ENCODE measurements at places on chromosomes 1 and 21.

- no peak for DNase-seq
These were observed 157.9 kb upstream of the NBPF11 start for GRCh38 chr1:148309940-148310500.

- DNase-seq: no peak
These were observed 4.1 kb downstream of the RNF223 start for GRCh38 chr1:1069711-1070676.

GRCh38 chr1:201594575-201595245, 55.8 kb downstream of the NAV1 start:
- DNase-seq: no peak

- no peak for DNase-seq
These were observed 61.1 kb downstream of the FMN2 start for GRCh38 chr1:240152611-240153297.

DNA sequence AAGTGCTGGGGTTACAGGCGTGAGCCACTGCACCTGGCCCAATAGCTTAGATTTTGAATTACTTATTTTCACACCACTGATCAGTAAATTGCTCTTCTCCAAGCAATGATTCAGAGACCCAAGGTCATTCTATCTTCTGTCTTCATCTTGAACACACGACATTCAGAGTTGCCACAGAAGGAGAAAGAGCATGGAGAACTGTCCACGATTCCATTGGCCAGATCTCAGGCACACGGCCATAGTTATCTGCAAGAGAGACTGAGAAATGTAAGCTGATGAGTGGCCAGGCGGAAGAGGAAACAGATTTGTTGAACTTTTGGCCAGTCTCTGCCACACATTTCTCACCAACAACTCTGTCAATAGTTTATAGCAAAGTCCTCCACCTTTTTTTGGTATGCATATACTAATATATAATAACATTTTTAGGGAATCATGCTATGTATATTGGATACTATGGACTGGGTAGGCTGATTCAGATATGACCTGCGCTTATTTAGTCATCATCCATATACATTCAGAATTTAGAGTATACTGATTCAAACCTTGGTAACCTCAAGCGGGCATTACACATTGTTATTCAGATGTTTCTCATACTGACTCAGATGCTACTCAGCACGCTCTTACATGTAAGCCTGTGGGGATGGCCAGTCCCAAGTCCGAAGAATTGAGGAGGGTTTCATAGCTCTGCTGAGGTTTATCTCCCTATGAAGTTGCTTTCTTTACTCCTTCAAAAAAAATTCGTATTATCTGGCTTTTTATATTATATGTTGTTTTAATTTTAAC, 25.5 kb upstream of the CAP1 start:
- DNase-seq: no peak

DNA sequence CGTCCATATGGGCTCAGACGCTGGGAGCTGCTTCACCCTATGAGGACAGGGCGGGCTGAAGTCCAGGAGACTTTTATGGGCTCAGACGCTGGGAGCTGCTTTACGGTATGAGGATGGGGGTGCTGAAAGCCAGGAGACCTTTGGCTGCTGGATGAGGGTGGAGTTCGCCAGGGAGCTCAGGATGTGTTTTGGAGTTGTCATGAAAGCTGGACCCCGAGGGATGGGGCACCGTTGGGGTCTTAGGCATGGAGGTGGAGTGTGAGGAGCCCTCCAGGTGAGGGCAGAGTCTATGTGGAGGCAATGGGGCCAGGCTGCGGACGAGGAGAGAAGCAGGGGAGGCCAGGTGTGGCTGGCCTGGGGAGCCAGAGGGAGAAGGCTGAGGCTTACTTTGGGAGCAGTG, 27.5 kb downstream of the TRPM2 start:
- DNase-seq: no peak

DNA sequence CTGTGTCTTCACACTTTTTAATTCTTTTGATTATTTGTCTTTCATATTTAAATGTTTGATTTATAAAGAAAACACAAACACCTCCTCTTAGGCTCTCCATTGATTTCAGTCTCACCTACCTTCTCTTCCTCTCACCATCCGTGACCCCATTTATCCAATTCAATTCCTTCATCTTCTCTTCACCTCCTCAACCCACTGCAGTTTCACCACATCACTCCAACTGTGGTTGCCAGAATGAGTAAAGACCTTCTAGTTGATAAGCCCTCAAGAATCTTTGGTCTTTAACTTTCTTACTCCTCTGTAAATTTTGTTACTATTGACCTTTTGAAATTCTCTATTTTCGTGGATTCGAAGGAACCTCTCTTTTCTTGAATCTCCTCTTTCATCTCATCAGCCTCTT, 260.7 kb downstream of the CHRM3 start:
- DNase-seq: no peak

DNA sequence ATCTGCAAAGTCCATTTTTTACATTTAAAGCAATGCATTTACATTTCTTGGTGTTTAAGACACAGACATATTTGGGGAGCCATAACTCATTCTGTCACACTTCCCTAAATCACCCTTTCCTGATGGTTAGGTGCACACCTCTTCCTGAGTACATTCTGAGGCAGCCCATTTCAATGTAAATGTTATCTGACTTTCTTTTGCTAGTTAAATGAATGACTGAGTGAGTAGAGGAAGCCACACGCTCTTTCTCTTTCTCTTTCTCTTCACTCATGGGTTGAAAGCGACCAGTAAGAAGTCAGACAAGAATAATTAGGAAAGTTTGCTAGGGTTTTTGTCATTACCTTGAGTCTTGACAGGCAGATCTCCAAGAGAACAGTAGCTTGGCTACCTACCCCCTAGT, 143.1 kb downstream of the S1PR1 start:
- DNase-seq: no peak

DNA sequence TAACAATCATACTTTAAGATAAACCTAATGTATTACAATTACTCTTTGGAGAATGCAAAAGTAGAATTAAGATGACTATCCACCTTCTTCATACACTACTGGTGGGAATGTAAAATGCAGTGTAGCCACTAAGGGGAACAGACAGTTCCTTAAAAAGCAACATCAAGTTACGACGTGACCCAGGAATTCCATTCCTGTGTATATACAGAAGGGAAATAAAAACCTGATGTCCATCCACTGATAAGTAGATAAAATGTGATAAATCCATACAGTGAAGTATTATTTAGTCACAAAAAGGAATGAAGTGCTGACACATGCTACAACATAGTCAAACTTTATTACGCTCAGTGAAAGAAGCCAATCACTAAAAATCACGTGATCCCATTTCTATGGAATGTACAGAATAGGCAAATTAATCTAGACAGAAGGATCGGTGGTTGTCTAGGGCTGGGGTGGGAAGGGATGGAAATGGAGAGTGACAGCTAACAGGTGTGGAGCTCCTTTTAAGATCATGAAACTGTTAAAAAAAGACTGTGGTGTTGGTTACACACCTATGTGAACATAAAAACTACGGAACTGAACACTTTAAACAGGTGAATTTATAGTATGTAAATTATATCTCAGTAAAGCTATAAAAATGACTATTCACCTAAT, 42.1 kb downstream of the NRIP1 start:
- DNase-seq: no peak

- DNase-seq: no peak
These were observed 8.9 kb upstream of the C1orf216 start for GRCh38 chr1:35727434-35728040.

DNA sequence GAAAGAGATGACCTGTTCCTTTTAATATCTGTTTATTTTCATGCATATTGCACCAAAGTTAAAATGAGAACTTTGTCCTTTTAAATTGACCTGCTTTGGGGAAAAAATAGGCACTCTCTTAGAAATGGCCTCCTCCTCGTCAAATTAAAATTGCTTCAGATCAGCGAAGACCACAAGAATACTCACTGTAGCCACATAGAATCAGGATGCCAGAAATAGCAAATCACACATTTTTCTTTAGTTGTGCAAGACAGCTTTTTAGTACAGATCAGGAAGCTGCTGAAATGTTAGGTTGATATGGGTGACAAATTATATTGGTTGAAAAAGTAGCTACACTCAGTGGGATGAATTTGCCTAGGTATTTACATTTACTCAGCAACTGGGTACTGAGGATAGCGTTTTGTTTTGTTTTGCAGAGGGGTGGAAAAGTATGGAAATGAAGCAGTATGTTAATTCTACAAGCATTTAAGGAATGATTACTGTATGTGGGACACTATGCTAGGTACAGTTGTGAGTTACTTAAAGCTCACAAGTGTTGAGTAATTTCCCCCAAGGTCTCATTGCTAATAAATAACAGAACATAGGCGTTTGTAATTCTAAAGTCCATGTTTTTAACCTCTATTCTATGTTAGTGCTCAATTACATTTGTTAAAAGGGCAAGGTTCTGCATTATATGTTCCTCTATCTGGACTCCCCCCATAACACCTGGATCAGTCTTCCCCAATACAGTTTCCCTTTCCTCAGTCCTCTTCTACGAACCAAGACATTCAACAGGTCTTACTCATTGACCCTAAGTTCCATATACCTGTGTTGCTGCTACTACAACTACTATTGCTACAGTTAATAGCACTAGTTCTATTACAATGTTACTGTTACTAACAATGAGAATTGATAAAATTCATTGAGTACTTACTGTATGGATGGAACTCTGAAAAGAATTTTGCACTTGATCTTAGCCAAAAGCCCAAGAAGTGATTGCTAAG, 99.4 kb upstream of the S1PR1 start:
- DNase-seq: no peak

- no peak for DNase-seq
These were observed 3.7 kb upstream of the UCK2 start for GRCh38 chr1:165823552-165824268.

- DNase-seq: no peak
These were observed 197.5 kb upstream of the C8B start for GRCh38 chr1:57163325-57163724.

DNA sequence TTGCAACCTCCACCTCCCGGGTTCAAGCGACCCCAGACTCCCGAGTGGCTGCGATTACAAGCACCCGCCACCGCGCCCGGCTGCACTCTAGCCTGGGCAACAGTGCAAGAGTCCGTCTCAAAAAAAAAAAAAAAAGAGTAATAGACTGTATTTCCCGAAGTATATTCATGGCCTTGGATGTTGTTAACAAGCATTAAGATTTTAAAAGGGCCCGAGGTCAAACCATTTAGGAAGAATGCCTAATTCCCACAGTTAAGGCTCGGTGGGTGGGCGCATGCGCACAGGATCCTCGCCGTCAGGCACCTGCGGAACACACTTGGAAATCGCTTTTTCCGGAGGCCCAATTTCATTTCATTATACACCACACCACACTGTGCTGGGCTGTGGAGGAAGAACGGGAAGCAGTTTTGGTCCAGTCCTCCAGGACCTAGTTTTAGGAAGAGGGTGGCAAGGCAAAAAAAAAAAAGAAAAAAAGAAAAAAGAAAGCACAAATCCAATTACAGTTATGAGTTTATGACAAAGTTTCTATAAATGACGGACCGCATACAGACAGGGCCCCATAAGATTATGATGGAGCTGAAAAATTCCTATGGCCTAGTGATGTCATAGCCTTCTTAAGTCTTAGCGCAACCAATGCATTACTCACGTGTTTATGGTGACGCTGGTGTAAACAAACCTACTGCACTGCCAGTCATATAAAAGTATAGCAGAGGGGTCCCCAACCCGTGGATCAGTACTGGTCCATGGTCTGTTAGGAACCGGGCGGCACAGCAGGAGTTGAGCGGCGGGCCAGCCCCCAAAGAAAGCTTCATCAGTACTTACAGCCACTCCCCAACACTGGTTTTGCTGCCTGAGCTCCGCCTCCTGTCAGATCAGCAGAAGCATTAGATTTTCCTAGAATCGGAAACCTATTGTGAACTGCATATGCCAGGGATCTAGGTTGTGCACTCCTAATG, 38.2 kb downstream of the H3-3A start:
- peak; percentile 12 for DNase-seq

DNA sequence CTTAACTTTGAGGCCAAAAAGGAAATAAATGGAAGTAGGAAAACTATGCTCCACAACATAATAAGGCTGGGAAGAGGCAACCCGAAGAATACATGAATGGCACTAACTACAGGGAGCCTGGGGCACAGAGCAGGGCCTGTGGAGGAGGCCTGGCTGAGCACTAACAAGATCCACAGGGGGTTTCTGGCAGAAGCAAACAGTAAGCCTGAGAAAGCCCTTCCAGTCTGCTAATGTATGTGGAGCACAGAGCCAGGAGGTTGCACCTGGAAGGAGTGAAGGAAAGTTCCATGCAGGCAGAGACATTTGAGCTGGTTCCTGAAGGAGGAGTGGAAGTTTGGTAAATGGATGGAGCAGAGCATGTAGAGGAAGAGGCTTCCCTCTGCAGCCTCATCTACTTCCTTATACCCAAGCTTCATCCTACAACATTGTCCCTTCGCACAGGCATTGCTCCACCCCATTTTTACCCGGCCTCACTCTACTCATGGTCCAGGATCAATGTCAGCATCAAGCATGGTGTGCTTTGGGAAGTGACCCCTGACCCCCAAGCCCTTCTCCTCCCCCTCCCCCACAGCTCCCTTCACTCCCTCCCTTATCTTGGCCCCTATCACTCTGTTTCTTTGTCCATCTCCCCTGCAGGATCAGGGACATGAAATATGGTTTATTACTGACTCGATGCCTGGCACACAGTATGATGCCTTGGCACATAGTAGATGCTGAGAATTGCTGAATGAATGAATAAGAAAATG, 23.3 kb downstream of the SHISA4 start:
- no peak for DNase-seq

GRCh38 chr1:112893288-112894009, 62.5 kb downstream of the SLC16A1 start:
- no peak for DNase-seq

DNA sequence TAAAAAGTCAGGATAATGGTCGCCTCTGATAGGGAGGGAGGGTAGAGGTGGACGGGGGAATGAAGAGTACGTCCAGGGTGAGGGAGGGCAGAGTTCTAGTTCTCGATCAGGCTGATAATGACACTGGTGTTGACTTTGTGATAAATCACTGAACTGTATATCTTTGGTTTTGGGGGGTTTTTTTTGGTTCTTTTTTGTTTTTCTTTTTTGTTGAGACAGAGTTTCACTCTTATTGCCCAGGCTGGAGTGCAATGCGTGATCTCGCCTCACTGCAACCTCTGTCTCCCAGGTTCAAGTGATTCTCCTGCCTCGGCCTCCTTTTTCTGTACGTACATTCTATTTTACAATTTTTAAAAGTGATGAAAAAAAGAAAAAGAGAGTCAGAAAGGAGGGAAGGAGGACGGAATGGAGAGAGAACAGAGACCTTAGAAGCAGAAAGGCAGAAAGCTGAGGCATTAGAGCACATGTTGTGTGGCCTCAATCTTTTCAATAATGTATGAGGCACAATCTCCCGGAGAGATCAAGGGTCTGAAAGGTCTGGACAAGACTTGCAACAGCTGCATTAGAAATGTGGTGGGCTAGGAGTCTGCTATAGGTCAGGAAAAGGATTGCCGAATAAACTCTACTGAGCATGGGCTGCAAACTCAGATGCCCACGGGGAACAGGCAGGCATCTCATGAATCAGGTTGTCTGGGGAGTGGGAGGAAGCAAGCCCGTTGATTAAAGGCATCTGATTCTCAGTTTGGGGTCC, 174.8 kb downstream of the TOMM20 start:
- DNase-seq: no peak

All from NCI-H774 (cell line).